ENCODE measurements at places on chromosomes 1 and 21.
A peak's percentile ranks its signal among the peaks of the same experiment; 100 is the strongest.

DNA sequence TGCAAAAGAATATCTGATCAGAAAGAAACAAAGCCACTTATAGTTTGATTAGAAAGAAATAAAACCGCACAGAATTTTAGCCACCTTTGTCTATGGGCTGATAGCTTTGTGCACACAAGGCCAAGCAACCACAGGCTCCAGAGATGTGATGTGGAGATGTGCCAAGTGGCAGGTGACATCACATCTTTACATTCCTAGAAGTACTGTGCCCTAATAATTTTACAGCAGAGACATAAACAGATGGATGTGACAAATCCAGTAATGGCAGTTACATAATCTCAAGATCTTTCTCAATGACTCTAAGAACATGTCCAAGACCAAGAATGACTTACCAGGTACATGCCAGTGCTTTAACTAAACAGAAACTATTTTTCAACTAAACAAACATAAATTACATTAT is 159.5 kb downstream of the LTN1 start:
- DNase-seq, result no peak

- peak; percentile 92 for DNase-seq
These were observed 36.1 kb downstream of the PEX14 start for GRCh38 chr1:10510520-10511493.

DNA sequence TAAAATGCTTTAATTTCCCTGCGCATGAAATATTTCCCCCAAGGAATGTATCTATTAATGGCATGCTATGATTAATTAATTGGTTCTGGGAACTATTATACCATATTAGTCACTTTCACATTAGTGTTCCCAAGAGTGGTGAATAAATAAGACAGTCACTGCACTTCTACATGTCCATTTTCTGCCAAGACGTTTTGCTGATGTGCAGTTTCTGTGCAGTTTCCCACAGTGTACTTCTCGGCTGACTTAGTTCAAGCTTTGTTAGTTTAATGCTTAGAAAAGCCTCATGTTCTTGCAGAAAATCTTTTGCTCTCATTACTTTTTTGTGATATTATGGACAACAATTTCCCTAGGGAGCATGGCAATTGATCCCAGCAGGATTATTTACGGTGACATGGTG is 1014.5 kb downstream of the BRINP3 start:
- DNase-seq, result no peak

- DNase-seq, result peak; percentile 80
These were observed 19.7 kb downstream of the RCC2 start for GRCh38 chr1:17419626-17420328.

GRCh38 chr1:192601567-192601966 is 26.0 kb downstream of the RGS1 start:
- DNase-seq, result no peak

GRCh38 chr1:168230709-168231108 is 4.9 kb downstream of the SFT2D2 start:
- no peak for DNase-seq

DNA sequence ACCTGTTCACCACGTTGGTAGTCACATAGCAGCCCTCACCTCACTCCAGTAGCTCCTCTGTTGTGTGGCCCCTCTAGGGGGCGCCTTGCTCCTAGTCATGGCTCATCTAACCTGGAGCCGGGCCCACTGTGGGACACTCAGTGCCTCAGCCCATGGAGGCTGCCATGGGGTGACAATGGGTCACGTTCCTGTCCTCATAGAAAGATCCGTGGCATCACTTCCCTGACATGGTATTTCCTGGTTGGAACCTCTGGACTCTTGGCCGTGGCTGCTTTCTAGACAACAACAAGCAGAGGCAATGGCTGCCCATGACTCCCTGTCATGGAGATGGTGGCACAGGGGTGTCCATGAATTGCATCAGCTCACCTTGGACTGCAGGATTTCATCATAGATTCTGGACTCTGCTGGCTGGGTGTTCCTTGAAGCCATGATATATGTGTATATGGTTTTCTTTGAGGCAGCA is 27.5 kb upstream of the SLAMF6 start:
- DNase-seq, result peak; percentile 83

DNA sequence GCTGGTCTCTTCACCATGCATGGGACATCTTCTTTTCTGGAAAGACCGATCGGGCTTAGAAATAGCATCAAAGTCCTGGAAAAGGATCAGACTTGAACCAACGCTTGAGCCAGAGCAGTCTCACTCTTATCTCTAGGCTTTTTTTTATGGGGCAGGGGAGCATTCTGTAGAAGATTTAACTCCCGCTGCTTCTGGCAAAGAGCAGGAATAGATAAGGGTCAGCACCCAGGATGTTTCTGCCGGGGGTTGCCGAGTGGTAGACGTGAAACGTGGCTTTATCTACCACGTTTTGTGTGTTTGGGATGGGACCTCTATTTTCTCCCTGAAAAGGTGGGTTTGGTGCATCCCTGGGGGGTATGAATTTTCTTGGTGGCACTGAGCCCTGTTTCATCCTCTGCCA is 18.8 kb downstream of the SPSB1 start:
- DNase-seq, result no peak

DNA sequence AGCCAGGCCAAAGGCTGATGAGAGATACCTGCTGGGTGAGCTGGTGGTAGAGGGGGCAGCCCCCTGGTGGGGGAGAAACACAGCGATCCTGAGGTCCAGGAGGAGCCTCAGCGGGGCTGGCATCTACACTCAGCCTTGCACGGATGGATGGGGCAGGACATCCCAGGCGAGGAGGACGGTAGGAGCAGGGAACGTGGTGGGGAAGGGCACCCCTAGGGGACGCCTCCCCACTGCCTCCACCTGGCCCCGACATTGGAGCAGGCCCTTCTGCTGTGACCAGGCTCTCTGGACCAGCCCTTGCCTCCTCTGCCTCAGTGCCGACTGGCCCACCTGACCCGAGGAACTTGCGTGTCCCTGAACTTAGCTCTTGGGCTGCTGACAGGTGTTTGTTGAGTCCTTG is 6.4 kb upstream of the MMEL1 start:
- DNase-seq, result no peak

DNA sequence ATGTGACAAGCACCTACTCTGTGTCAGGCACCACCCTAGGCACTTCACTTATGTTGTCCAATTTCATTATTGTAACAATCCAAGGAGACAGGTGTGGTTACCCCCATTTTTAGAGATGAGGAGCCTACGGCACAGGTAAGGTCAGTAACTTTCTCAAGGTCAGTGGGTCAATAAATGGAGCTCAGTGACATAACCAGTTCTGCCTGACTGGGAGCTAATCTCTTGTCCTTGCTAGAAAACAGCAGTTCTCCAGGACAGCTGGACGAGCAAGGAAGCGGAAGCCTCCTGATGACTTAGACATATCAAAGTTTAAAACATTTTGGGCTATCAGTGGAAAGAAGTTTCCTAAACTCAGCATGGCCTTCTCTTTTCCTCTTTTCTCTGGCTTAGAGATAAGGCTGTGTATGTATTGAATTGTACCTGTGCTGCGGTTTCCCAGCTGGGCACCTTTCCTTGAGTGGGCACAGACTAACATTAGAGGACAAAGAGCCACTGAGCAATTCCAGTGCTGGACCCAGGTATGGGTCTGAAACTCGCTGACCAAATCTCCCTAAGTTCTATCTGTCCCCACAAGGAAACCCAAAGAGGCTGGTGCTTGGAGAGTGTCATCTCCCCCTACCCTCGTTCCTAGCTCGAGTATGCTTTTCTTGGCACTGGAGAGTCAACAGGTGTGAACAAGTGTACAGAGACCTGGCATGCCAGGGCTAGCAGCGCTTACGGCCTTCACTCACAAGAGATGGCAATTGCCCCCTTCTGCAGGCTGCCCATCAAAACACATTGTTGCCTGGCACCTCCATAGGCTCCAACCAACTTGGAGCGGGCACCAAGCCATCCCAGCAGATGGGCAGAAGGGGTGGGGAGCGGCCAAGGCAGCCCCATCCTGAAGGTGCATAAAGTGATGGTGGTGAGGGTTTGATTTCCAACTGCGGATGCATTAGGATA is 456.1 kb upstream of the PROX1 start:
- no peak for DNase-seq

DNA sequence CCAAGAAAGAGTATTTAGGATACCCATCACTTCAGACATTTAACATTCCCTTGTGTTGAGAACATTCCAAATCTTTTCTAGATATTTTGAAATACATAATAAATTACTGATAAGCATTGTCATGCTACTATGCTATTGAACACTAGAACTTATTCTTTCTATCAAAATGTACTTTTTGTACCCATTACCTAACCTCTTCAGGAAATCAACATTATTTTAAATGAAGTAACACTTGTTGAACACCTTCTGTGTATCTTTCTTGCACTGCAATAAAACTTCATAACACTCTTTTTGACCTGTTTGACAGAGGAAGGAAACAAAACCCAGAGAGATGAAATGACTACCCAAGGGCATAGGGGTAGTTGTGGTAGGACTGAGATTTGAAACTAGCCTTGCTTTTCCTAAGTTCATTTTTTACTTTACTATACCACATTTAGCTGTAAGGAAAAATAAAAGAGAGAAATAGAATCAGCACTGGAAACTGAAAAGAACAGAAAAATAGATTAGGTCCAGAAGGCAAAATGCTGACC is 99.4 kb downstream of the UCHL5 start:
- DNase-seq, result no peak

DNA sequence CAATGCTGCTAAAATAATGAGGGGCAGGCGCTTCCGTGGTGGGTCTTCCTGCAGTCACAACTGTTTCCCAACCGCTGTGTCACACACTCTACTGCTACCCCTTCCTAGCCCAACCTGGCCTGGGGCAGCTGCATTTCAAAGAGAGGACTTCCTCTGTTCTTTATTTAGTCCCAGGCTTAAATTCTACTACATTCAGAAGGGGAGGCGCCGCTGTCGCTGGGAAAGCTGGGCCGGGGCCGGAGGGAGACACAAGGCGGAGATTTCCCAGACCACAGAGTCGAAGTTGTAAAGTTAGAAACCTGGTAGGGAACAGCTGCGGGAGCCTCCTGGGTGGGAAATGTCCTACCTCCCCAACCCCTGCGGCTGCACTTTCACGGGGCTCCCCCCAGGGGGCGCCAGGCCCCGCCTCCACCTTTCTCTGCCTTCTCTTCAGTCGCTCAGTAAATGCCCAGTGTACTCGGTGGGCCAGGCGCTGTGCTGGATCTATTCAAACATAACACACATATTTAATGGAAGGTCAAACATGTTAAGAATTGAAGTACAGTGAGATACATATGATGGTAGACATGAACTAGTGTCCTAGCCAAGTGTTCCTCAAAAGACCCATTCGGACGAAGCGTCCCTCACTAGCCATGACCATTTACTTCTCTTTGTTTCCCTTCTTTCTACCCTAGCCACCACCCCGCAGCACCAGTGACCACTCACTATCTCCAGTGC is 23.1 kb downstream of the DYRK3 start:
- peak; percentile 72 for DNase-seq

DNA sequence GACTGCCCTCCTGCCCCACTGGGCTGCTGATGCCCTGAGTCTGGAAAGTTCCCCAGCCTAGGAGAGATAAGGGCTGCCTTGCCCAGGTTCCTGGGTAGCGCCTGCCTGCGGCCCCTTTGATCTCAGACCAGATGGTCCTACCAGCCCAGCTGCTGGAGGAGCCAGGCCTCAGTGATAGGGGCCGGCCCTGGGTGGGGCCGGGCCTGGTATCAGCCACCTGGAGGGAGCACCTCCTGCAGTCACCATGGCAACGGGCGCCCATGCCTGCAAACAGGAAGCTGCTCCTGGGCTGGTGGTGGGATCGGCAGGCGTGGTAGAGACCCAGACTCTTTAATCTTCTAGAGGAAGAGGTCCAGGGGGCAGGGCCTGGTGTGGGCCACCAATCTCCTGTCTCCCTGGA is 119.7 kb upstream of the WNT4 start:
- DNase-seq, result no peak

- DNase-seq, result no peak
These were observed 18.6 kb downstream of the PDE9A start for GRCh38 chr21:42671778-42672593.

DNA sequence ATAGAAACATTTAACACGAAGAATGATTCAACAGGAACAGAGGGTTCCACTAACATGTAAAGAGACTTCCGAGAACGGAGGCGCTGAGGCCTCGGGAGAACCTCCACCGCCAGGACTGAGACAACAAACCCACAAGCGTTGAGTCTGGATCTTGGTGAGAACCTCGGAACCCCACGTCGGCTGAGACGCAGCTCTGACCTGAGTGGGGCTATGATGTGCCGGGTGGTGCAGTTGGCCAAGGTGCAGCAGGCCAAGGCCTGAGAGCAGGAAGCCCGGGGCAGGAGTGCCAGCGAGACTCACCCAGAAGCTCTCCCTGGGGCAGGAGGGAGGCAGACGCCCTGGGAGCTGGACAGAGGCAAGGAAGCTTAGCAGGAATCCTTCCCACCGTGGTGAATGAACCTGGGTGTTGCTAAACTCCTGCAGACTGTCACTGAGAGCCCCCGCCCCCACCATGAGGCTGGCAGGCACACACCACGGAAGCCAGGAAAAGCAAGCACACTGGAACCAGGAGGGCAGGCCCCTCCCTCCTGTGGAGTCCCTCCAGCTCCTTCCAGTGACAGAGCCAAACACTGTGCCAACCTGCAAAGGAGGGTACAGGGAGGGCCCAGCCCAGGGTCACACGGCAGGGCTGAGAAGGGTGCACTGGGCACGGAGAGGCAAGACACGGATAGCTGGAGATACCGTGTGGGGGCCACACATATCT is 34.8 kb downstream of the WDR4 start:
- DNase-seq, result no peak

- DNase-seq, result no peak
These were observed 148.6 kb downstream of the ST6GALNAC5 start for GRCh38 chr1:77015748-77016341.

- DNase-seq, result no peak
These were observed 32.3 kb downstream of the TBX19 start for GRCh38 chr1:168312718-168313604.

DNA sequence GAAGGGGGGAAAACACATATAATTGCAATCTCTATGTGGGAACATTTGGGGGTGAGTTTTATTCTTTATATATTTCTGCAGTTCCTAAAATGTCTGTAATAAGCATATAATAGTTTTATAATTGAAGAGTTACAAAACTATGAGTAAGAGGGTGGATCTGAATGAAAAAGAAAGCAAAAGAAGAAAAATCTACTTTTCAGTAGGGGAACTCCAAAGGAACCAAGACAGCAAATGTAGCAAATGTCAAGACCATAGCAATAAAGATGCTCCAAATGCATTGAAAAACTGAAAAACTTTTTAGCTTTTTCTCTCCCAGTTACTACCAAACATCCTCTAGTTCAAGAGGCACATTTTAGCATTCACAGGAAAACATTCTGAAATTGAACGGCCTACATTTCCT is 434.8 kb downstream of the LMO4 start:
- no peak for DNase-seq

Measured in activated CD4-positive, alpha-beta T cell treated with anti-CD3 and anti-CD28 coated beads for 36 hours (primary cell).